GOT3 (cell line): ENCODE measurements at places on chromosomes 4 and X.

- no peak for DNase-seq
Measured at GRCh38 chr4:147794787-147795413, 63.0 kb downstream of the ARHGAP10 start.

DNA sequence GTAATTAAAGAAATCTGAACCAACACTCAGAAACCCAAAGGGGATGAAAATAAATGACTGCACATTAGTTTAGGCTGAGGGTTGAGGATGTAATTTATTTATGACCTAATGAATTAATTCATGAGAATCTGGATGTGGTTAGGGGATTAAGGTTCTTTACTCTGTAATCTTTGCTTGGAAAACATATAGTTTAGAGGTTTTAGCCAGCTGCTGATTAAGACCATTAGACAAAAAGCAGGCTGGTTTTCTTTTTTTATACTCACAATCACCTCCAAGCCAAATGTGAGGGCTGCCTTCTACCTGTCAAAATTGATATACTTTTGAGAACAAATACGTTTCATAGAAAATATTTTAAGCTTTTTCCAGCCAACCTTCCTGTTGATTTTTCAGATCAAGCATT lies 2705.8 kb downstream of the PCDH7 start:
- no peak for DNase-seq

DNA sequence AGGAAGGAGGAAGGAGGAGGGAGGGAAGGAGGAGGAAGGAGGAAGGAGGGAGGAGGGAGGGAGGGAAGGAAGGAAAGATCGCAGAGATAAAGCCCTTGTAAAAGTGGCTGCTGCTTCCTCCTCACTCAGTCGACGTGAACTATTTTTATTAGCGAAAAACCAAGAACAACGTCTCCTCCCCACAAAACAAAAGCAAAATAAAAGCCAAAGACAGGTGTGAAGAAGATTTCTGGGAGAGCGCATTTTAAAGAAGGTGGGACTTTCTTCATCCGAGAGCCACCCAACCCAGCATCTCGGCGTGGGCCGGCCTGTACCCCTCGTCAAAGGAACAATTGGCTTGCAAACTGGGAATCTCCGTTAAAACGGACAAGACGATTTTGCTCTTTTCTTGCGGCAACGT lies 40.7 kb upstream of the ASMTL start:
- no peak for DNase-seq

DNA sequence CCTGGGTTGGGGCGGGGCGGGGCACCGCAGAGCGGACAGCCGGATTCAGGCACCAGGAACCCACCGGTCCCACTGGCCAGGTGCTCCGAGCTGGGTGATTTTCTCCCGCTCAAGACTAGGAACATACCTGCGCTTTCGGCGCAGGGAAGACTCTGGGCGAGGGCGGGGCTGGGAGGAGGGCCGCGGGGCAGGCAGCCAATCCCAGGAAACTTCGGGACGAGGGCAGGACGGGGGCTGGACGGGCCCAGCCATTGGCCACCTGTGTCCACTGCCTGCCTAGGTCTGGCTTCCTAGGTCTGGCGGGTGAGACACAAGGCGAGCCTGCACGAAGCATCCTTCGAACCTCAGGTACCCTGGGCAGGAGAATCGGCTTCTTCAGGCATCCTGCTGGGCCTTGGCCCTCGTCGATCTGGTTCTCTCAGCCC lies 274 bp upstream of the ERVMER34-1 start:
- DNase-seq, result no peak

- DNase-seq, result peak; percentile 24
Measured at GRCh38 chr4:113979148-113979904, at the start of gene ARSJ. Gene ARSJ (minus strand): TSS chr4:113979647. CDS start chr4:113978834, 813 bp downstream.

DNA sequence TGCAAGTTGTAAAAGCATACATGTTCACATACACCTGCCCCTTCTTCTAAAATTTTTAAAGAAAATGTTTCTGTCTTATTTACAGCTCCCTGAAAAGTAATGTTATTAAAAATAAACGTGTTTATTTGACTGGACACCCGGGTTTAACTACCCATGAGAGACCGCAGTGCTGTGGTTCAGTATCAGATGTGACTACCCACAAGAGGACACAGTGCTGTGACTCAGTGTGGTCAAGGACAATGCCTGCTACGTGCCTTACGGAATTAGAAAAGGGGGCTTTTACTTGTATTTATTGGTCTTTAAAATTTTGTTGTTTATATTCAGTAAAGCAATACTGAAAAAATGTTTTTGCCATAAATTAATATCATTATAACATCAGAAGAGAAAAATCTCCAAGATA lies 641.4 kb downstream of the TRIML1 start:
- no peak for DNase-seq

DNA sequence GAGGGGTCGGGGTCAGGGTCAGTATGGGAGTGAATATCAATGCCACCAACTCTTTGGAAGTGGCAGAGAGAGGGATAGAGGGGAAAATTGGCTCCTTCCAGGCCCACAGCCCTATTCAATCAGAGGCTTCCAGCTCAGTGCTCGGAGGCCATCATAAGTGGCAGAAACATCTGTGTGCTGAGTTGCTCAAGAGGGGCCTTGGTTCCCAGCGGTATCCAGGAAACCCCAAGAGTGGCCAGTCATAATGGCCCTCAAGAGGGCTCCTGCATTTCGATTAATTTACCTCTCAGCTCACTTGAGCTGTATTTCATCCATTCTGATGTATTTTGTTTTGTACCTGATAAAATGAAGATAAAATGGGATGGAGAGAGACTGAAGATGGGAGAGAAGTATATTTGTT lies 154.3 kb upstream of the EOLA2 start:
- DNase-seq, result no peak

- no peak for DNase-seq
Measured at GRCh38 chr4:52142816-52143215, 91.7 kb downstream of the SPATA18 start.

- no peak for DNase-seq
Measured at GRCh38 chrX:71609095-71609750, 9.1 kb downstream of the CXCR3 start.

- DNase-seq, result no peak
Measured at GRCh38 chr4:52869196-52869595, 7.1 kb downstream of the RASL11B start.

DNA sequence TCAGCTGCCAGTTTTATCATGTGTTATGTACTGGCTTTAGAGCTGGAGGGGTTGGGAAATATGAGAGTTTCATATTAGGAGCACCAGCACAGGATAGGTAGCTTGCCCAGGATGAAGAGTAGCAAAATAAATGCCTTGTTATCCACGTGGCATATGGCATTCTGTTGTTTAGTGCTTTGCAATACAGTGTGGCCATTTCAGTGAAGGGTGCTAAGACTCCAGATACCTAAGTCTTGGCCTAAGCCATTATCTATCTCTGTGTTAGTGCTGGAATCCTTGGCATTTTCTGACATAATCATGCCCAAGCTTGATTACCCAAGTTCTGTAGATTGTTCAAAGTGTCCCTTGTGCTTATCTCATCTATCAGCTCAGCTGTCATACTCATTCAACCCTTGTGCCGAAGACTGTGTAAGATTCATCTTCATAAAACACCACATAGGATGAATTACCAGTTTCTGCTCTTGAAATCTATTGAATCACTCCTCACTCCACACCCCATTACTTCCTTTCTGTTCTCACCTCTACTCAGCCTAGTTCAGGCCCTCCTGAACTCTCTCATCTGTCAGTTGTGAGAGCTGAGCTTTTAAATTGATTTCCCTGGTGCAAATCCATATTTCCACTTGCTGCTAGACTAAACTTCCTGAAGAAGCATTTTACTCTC lies 73.5 kb downstream of the CLCN5 start:
- DNase-seq, result no peak

DNA sequence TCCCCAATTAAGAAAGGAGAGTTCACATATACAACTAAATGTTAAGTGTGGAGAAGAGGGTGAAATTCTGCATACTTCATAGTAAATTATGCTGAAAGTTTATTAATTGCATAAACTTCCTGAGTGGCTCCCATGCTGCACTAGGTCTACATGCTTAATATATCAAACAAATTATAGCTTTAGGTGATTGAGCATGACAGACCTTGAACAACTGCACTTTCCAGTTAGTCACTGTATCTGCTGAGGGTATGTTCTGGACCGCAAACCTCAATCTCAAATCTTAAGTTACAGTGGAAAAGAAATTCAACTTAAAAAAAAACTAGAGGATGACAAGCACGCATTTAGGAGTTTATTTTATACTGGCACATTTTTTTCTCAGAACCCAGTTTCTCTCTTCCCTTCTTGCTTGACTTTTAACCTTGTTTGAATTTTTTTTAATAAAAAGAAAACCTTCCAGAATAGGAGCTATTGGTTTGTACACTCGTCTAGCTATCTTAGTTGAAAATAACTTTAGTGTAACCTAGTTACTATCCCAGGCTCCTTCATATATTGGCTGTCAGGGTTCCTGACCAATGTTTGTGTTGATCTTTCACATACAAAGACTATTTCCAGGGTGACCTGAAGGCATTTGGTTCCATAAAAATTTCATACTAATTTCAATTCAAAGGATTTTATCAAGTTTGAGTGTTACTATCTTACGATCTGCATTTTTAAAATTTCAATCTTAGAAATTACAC lies 10.2 kb upstream of the FAM120C start:
- DNase-seq, result no peak

DNA sequence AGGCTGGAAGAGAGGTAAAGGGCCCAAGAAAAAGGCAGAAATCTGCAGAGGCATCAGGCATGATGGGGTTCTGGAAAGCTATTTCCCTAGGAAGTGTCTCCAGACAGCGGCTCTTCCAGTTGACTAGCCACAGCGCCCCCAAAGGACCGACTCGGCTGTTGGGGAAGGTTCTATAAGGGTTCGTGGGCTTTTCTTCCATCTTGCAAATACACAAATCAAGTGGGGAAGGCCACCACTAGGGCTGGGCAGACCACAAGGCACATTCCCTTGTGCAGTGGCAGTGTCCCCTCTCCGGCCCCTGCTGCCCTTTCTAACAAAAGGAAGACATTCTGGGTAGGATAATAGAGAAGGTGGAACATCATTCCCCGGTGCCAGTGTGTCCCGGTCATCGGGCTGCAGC lies 18.2 kb downstream of the BCOR start:
- no peak for DNase-seq

DNA sequence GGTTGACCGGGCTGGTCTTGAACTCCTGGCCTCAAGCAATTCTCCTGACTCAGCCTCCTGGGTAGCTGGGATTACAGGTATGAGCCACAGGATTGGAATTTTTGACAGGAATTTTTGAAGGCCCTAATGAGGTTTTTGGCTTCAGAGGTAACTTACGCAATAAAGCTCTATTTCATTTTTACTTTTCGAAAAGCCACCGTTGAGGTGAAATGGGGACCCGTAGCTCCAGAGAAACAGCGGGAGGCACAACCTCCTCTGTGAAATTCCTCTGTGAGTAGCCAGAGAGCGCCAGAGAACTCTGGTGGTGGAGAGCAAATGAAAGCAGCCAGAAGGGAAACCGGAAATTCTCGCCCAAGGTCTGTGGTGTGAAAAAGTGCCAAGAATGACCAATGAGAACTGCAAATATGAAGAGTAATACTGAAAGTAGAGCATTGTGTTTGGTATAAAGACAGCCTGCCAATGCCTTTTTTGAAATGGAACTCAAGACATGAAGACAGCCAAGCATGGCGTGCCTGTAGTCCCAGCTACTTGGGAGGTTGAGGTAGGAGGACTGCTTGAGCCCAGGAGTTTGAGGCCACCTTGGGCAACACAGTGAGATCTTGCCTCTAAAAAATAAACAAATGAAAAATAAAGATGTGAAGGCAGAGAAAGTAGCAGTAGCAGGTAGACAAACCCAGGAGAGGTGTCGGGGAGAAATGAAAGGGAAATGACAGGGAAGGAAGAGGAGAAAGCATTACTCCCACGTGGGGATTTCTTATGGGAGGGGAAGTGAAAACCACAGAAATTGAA lies 33.0 kb upstream of the TMEM131L start:
- DNase-seq, result no peak

DNA sequence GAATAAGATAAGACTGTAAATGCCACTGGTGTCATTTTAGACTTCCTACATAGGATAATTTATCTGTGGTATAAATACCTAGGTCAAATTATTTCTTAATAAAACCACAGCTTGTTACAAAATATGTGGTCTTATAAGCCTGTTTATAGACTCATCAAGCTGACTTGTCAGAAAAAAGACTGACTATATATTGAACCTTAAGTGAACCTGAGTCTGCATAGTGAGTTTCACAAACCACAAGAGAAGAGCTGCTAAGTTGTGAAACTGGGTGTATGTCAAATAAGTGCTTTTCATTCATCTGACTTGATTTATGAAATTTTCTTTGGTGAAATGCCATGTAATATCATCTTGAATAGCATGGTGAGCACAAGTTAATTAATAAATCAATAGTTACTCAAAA lies 48.4 kb upstream of the TMPRSS11A start:
- DNase-seq, result no peak

DNA sequence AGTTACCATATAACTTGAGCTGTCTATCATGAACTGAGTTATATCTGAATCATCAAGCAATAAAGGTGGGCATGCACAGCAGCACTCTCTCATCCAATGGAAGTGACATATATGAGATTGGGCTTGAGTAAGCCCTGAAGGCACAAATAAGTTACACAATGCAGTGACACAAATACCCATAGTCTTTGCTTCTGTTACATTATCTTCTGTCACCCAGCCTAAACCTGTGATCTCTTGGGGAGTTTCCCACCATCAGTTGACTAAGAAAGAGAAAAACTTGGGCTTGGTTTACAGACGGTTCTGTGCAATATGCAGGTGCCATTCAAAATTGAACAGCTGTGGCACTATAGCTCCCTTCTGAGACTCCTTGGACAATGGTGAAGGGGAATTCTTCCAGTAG lies 138.8 kb upstream of the IL15 start:
- DNase-seq, result no peak

- DNase-seq, result no peak
Measured at GRCh38 chrX:43750248-43750676, 94.2 kb downstream of the MAOA start.

DNA sequence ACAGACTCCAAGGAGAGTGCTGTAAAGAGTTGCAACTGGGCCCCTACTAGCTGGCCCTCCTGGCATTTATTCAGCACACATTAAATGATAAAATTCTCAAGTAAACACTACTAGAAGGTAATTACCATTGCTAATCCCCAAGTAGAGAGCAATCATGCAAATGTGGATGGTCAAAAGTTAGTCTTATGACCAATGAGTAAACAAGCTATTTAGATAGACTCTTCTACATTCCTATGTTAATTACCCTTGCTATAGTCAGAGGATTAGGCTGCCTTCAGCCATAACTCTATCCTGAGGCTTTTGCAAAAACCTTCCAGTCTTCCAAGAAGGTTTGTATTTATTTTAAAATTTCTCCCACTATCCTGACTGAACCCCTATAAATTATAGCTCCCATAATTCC lies 28.3 kb upstream of the HPGD start:
- DNase-seq, result no peak

DNA sequence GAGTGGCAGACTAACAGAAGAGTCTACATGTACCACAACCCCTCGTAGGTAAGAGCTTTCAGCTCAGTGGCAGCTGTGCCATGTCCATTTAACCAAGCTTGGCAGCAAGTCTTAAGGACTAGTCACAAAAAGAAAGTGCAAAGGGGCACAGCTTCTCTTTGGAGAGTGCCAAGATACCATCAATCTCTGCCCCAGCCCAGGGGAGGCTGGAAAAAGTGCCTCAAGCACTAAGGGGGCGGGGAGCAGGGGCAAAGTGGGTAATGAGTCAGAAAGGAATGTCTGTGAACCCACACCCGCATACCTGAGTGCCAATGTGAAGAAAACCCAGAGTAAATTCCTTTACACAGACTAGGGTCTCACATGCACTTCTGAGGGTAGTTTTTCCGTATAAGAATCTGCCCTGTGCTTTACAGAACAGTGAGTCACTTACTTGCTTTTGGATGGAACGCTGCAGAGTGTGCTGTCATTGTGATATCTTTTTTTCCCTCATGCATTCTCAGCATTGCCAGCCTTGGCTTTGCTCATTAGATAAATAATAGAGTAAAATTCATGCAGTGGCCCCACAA lies 219.8 kb downstream of the ZNF674 start:
- peak; percentile 11 for DNase-seq
